ENCODE measurements at places on chromosomes 6 and 20.

DNA sequence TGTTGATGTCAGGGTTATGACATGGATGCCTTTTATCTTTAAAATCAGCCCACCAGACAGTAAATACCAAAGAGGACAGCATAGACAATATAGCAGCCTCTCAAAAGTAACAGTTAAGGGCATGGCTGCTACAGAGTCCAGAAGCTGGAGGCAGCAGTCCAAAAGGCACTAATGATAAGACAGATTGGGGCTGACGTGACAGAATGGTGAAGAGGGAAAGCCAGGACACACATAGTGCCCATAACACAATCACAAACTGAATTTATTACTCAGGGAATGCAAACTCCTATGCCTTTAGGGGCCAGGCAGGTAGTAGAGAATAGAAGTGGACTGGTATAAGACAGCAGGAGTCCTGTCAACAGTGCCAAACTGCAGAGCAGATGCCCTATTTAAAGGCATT is 40.7 kb downstream of the TP53INP2 start:
- DNase-seq, result no peak

DNA sequence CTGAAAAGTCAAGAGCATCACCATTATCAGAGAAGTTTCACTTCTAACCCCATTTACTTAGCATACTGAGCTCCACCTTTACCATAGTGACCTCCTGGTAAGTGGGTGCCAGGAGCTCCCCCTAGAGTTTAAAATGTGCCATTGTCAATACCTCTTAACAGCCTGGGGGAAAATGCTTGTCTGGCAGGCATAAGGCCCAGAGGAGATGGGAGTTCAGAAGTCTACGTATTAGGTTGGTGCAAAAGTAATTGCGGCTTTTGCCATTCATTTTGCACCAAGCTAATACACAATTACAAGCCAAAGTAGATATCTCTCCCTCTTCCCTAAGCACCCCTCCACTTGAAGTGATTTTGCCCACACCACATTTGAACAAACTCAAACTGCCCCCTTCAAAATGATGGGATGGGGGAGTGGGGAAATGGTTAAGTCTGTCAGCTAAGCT is 919.0 kb downstream of the KIF16B start:
- peak; percentile 80 for DNase-seq

DNA sequence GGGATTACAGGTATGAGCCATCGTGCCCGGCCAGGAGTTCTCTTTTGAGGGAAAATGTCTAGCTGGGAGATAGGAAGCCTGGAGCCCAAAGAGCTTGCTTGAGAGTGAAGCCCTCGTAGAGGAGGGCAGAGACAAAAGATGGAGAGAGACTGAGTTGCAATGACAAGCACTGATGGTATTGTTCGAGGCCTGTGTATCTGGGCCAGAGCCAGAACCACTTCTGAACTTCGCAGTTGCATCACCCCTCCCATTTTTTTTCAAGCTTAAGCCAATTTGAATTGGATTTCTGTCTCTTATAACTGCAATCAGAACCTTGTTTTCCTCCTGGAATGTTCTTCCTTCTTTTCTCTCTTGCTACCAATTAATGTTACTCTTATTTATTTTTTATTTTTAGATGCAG is 83.1 kb downstream of the KCNB1 start:
- no peak for DNase-seq

GRCh38 chr20:12660918-12661317 is 347.9 kb upstream of the SPTLC3 start:
- DNase-seq, result peak; percentile 26

DNA sequence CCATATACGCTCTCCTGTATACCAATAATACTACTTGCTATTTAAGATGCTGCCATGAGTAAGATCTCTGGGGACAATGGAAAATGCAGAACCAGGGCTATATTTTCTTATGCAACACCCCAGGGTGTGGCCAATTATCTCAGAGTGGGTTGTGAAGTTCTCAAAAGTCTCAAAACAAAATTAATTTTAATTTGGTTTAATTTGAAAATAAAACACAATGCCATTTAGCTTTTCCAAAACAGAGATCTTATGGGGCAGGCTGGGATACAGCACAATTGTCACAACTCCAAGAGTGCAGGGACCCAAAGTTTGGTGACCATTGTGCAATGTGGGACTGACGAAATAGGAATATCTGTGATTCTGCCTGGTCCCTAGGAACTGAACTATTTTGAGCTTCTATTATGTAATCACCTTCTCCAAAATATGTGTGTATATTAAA is 43.1 kb downstream of the MBOAT1 start:
- no peak for DNase-seq

GRCh38 chr6:136764517-136764993 is 27.7 kb downstream of the MAP3K5 start:
- no peak for DNase-seq

Data from NCI-H526 (cell line).